Central memory CD8-positive, alpha-beta T cell (primary cell): ENCODE measurements at places on chromosomes 16 and 17.
A peak's percentile ranks its signal among the peaks of the same experiment; 100 is the strongest.

DNA sequence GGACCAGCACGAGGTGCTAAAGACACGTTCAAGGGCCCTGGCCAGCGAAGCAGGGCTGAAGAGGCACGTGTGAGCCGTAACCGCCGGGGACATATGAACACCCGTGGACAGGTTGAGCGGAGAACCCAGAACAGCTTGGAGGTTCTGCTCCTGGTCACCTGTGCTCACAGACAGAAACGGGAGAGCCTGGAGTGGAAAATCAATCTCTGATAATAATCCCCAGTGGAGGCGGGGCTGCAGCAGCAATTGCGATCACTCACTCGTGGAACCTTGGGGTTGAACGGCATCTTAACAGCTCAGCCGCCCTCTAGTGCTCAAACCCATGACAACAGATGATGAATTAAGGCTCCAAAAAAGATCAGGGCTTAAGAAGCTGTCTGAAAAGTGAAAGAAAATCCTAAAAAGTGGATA, 25.6 kb downstream of the WIPI1 start:
- peaks cover 25% of the 10 kb centered on the region for H3K4me1 ChIP-seq
- no peak overlapping the region for H3K4me3 ChIP-seq
- peak; percentile 24 for DNase-seq
- H3K27ac ChIP-seq = no peak overlapping the region
- peaks cover 32% of the 10 kb centered on the region for H3K36me3 ChIP-seq
- H3K27me3 ChIP-seq = no peaks in the 10 kb centered on the region

DNA sequence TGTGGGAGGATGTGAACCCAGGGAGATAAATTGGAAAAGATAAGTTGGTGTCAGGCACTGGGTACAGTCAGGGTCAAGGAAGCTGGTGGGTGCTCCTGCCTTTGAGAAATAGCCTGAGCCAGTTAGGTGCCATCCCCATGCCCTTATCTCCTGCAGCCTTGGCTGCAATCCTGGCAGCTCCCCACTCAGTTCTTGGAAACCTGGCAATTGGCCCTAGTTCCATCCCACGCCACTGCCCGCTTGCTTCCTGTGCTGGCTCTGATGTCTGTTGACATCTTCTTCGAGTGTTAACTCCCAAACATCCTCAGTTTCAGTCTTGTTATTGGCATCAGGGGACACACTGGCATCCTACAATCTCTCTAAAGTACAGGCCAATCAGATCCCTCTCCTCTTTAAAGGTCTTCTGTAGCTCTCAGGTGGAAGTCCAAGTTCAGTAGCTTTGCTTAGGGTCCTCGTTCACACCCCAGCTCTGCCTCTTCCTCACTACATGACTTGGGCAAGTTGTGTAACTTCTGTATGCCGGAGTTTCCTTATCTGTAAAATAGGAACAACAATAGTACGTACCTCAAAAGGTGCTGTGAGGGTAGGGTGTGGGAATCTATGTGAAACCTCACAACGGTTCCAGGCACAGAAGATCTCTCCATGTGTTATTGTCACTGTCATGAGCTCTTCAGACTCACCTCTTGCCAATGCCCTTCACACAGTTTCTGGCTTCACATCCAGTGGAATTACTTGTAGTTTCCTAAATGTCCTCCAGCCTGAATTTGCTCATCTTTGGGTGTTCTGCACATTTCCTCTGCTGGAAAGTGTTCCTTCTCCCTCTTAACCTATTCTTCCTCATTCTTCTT, 13.5 kb upstream of the PRKAR1A start:
- H3K27me3 ChIP-seq = peaks cover 17% of the 10 kb centered on the region
- H3K27ac ChIP-seq = peak overlapping the region; percentile 33
- H3K36me3 ChIP-seq = no peaks in the 10 kb centered on the region
- peaks cover 23% of the 10 kb centered on the region for H3K4me1 ChIP-seq
- DNase-seq = no peak

- H3K4me1 ChIP-seq = no peaks in the 10 kb centered on the region
- no peaks in the 10 kb centered on the region for H3K36me3 ChIP-seq
- DNase-seq = no peak
- no peak overlapping the region for H3K27ac ChIP-seq
- no peaks in the 10 kb centered on the region for H3K27me3 ChIP-seq
- no peak overlapping the region for H3K4me3 ChIP-seq
These were observed 366.8 kb upstream of the MON1B start for GRCh38 chr16:76824221-76824620.

GRCh38 chr16:23838485-23839142, 2.8 kb downstream of the PRKCB start:
- peak overlapping the region; percentile 93 for H3K27ac ChIP-seq
- H3K4me1 ChIP-seq = peaks cover 73% of the 10 kb centered on the region
- DNase-seq = no peak
- no peaks in the 10 kb centered on the region for H3K27me3 ChIP-seq

DNA sequence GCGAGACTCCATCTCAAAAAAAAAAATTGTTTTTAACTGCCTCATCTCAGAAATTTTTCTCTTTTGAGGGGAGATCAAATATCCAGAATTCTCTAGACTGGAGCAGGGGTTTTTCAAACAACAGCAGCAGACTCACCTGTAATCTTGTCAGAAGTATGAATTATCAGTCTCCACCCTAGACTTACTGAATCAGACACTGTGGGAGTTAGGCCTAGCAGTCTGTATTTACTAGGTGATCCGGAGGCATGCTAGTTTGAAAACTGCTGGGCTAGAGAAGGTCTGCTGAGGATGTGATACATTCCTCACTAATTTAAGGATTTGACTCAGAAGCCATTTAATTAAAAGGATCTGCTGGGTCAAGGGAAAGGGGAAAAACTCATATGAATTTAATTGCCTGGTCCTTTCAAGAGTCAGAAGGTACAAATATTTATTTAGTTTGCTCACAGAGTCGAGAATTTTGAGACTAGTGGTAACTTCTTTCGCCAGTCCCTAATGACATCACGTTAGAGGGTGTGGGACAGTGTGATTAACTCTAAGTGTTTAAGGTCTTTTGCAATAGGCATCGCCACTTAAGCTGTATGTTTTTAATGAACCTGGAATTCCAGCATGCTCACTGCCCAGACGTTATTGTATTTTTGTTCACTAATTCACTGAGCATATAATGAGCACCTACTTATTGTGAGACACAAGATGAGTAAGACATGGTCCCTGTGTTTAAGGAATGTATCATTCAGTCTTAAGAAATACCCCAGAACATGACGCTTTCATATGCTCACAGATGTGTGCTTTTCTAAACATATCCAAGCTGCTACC, 14.2 kb downstream of the ATP6V0A1 start:
- peaks cover 4% of the 10 kb centered on the region for H3K36me3 ChIP-seq

- no peak overlapping the region for H3K4me3 ChIP-seq
- H3K36me3 ChIP-seq = no peaks in the 10 kb centered on the region
- no peak for DNase-seq
- no peaks in the 10 kb centered on the region for H3K27me3 ChIP-seq
These were observed 213.6 kb downstream of the PRKCA start for GRCh38 chr17:66515974-66516373.

DNA sequence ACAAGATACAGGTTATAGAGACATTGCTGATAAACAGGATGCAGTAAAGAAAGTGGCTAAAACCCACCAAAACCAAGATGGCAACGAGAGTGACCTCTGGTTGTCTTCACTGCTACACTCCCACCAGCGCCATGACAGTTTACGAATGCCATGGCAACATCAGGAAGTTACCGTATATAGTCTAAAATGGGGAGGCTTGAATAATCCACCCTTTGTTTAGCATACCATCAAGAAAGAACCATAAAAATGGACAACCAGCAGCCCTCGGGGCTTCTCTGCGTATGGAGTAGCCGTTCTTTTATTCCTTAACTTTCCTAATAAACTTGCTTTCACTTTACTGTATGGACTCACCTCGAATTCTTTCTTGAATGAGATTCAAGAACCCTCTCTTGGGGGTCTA, 21.7 kb upstream of the CDH13 start:
- DNase-seq = no peak
- H3K27me3 ChIP-seq = peaks cover 17% of the 10 kb centered on the region
- H3K36me3 ChIP-seq = peaks cover 2% of the 10 kb centered on the region
- no peak overlapping the region for H3K4me3 ChIP-seq
- H3K4me1 ChIP-seq = no peaks in the 10 kb centered on the region

GRCh38 chr17:73749928-73750605, 105.8 kb upstream of the SDK2 start:
- no peaks in the 10 kb centered on the region for H3K36me3 ChIP-seq
- H3K4me3 ChIP-seq = no peak overlapping the region
- no peak for DNase-seq
- H3K27ac ChIP-seq = no peak overlapping the region
- H3K4me1 ChIP-seq = no peaks in the 10 kb centered on the region

DNA sequence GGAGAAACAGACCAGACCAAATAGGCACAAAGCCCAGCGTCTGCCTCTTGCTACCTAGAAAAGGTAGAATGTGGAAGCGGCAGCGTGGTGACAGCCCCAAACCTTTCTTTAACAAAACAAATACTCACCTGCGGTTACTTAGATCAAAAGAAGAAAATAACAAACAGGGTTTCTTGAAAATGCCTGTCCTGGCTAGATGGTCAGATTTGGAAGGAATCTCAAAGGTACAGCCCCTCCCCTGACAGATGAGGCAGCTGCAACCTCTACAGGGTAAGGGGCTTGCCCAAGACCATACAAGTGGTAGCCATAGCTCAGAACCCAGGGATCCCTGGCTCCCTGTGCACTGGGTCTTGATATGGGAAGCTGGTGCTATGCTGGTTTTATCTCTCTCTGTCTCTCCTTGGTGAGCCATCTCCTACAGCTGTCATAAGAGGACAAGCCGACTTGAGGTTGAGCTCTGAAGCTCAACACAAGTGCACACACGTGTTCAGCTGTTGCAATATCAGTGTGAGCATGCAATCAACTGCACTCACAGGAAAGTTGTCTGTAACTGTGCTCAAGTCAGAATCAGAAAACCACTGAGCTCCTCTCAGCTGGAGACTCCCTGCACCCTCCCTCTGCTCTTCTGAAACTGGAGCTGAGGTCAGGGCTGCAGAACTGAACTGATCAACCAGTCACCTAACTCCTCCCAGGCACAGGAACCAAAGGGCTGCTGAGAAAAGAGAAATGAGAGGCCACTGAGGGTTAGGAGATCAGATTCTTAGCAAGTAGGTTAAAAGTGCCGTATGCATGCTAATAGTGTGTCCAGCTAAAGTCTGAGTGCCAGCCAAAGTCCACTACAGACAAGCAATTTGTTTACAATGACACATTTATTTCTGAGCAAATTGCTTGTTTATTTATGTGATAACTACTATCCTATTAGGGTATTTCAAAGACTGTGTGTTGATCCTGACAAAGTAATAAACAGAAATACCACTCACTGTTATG, 6.1 kb upstream of the RNF157 start:
- peaks cover 20% of the 10 kb centered on the region for H3K4me1 ChIP-seq
- DNase-seq = no peak
- no peak overlapping the region for H3K27ac ChIP-seq
- H3K4me3 ChIP-seq = peak overlapping the region; percentile 45
- no peaks in the 10 kb centered on the region for H3K36me3 ChIP-seq

DNA sequence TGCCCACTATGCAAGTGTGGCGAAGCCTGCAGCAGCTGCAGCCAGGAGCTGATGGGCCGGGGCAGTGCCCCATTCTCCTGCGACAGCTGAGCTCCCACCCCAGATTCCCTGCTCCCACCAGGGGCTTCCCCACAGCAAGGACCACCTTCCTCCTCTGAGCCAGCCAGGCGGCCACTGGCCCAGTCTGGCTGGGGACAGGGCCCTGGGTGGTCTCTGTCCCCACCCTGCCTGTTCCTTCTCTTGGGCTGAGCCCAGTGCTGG, 5.6 kb upstream of the NPTX1 start:
- no peaks in the 10 kb centered on the region for H3K4me1 ChIP-seq
- no peak overlapping the region for H3K4me3 ChIP-seq
- no peak overlapping the region for H3K27ac ChIP-seq
- no peaks in the 10 kb centered on the region for H3K36me3 ChIP-seq

DNA sequence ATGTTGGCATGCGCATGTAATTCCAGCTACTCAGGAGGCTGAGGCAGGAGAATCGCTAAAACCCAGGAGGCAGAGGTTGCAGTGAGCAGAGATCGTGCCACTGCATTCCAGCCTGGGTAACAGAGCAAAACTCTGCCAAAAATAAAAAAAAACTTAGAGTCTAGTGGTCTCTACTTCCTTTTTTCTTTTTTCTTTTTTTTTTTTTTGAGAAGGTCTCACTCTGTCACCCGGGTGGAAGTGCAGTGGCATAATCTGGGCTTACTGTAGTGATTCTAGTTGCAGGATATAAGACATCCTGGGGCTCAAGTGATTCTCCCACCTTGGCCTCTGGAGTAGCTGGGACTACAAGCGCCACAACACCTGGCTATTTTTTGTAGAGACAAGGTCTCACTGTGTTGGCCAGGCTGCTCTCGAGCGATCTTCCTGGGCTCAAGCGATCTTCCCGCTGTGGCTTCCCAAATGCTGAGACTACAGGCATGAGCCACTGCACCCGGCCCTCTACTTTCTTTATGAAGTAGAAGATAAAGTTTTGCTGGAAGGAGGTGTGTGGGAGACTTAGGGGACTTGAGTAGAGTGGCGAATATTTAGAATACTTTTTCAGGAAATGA, 47.9 kb upstream of the TAOK1 start:
- no peak overlapping the region for H3K4me3 ChIP-seq
- no peak for DNase-seq
- H3K27ac ChIP-seq = no peak overlapping the region
- no peaks in the 10 kb centered on the region for H3K36me3 ChIP-seq
- H3K4me1 ChIP-seq = no peaks in the 10 kb centered on the region

- H3K27ac ChIP-seq = no peak overlapping the region
- no peak for DNase-seq
- no peaks in the 10 kb centered on the region for H3K4me1 ChIP-seq
- H3K36me3 ChIP-seq = no peaks in the 10 kb centered on the region
- H3K27me3 ChIP-seq = peaks cover 31% of the 10 kb centered on the region
- no peak overlapping the region for H3K4me3 ChIP-seq
These were observed 13.9 kb downstream of the SLC25A10 start for GRCh38 chr17:81726004-81726403.

- H3K27me3 ChIP-seq = no peaks in the 10 kb centered on the region
- no peak overlapping the region for H3K4me3 ChIP-seq
- H3K27ac ChIP-seq = no peak overlapping the region
- DNase-seq = no peak
- H3K36me3 ChIP-seq = no peaks in the 10 kb centered on the region
These were observed 46.8 kb downstream of the SLC39A11 start for GRCh38 chr17:73045724-73046123.

DNA sequence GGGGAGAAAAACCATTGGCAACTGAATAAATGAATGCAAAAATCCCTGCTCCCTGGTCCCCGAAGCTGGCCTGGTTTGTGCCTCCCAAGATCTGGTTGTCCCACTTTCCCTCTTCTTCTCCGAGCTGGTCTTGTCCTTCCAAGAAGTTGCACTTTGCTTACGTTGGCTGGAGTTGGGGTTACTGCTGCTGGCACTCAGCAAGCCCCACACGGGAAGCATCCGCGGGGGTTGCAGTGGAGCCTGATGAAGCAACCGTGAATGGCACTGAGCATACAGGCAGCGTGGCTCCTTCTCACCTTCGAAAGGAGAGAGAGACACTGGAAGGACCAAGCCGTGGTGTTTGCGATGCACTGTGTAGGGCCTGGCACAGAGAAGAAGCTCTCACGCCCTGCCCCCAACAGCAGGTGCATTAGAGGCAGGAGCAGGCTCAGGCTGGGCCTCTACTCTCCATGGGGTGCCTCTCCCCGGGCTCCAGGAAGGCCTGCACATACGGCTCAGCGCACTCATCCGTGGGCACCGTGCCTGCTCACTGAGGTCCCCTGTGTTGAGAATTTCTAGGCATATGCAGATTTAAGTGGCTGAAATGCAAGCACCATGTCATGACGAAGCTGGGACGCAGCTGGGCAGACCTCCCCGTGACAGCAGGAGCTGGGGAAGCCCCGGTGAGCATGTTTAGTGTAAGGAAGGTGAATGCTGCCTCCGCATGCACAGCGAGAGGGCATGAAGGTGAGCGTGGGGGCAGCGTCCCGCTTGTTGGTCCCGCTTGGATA, 12.1 kb downstream of the CA5A start:
- no peak for DNase-seq
- no peak overlapping the region for H3K4me3 ChIP-seq
- H3K4me1 ChIP-seq = peaks cover 7% of the 10 kb centered on the region
- H3K27me3 ChIP-seq = peaks cover 29% of the 10 kb centered on the region
- H3K36me3 ChIP-seq = no peaks in the 10 kb centered on the region
- H3K27ac ChIP-seq = no peak overlapping the region
